HS-5 (cell line): ENCODE measurements at places on chromosomes 2 and 18.

GRCh38 chr2:191908874-191909273 lies 62.0 kb upstream of the CAVIN2 start:
- DNase-seq, result no peak

DNA sequence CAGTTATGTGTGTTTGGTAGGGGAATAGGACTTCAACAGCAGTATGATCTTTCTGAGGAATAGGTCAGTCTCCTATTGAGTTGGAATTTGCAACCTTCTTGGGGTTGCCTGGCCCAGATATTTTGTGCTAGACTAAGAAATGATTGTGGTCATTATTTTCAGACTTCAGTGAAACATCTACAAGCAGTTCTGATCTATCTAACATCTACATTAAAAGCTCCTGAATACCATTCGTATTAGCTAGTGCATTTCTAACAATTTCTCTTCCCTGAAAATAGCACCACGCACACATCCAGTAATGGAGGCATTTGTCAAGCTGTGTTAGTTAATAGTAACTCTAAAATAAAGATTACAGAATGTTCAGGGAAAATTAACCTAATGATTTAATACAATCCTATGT lies 179.3 kb downstream of the FIGN start:
- no peak for DNase-seq

GRCh38 chr2:21812766-21813165 lies 689.0 kb downstream of the TDRD15 start:
- no peak for DNase-seq

DNA sequence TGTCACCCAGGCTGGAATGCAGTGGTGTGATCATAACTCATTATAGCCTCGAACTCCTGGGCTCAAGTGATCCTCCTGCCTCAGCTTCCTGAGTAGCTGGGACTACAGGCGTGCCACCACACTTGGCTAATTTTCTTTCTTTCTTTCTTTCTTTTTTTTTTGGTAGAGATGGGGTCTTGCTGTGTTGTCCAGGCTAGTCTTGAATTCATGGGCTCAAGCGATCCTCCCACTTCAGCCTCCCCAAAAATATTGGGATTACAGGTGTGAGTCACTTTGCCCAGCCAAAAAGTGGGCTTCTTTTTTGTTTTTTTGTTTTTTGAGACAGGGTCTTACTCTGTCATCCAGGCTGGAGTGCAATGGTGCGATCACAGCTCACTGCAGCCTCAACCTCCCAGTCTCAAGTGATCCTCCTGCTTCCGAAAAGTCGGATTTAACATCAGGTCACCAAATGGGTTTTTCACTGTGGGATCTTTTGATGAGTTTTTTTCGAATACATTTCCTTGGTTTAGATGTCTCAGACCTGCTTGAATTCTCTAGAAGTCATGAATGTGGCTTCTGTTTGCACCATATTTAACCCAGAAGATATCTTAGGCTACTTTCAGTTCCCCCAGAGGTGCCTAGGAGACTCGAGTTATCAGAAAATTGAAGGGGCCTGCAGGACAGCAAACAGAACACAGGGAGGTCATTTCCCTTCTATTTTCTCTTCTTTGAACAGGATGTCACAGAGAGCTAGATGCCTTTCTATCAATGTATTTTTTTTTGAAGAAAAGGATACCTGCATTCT lies 8.9 kb downstream of the RAB31 start:
- no peak for DNase-seq

DNA sequence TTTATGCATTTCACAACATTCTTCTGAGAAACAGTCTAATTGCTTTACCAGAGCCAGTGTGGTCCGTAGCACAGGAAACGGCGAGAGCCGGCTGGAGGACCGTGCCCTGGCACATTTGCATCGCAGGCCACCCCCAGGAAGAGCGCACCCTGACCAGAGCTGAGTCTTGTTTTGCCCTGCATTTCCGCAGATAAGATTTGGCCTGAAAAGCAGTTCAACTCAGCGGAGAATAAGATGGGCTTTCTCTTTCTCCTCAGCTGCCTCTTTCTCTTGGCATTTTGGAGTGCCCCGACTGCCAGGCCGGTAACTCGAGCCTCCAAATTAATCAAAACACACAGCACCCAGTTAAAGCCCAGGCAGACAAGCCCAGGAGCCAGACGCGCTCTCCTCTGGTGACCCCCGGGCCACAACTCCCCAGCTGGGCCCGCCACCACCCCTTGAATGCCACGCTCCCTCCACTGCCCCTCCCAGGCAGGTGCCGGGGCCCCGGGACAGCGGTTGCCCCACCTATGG lies 464 bp downstream of the COL4A4 start:
- DNase-seq, result no peak

- no peak for DNase-seq
Observed at GRCh38 chr2:226868331-226869162, 32.7 kb downstream of the RHBDD1 start.

- no peak for DNase-seq
Observed at GRCh38 chr2:170163411-170164065, 14.4 kb upstream of the MYO3B start.

- DNase-seq, result no peak
Observed at GRCh38 chr2:48284621-48285212, 245.2 kb upstream of the STON1 start.

DNA sequence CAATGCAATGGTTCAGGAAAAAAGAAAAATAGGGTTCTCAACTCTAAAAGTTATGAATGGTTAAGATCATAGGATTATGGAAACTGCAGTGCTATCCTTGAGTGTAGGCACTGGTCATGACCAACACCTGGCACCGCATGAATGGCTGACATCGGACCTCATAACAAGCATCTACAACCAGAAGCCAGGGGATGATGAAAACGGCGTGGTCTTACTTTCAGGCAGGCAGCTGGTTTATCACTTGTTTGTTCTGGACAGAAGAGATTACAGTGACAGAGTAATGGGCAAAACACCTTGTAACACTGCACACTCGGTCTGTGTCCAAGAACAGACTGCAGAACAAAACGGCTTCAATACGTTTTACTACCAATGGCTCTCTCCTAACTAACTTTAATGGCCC lies 132.8 kb downstream of the STK39 start:
- no peak for DNase-seq

- no peak for DNase-seq
Observed at GRCh38 chr2:99863903-99864270, 278.5 kb downstream of the AFF3 start.

DNA sequence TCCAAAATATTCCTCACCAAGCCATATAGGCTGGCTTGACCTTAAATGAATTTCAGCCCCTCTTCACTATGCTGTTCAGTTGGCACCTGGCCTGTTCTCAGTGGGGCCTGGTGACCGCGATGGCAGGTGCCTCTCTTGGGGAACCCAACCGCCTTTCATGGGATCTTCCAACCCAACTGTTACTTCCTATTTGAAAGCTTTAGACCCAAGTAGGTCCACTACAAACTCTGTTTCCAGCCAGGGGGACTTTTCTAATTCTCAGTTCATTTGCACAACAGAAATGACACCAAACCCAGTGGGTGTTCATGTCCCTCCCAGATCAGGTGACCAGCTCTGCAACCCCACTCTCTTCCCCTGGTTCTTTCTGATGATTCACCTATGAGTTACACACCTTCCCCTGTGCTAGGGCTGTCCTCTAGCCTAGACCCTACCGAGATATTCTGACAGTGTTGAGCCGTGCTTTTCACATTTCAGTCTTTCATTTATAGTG lies 35.6 kb upstream of the NDUFV2 start:
- no peak for DNase-seq

GRCh38 chr2:238789317-238789806 lies 58.5 kb upstream of the TWIST2 start:
- DNase-seq, result no peak

- DNase-seq, result no peak
Observed at GRCh38 chr18:34738175-34738894, 28.2 kb downstream of the DTNA start.

- DNase-seq, result no peak
Observed at GRCh38 chr2:125680809-125681208, 975.1 kb upstream of the GYPC start.

GRCh38 chr18:58505181-58505580 lies 123.7 kb downstream of the ALPK2 start:
- no peak for DNase-seq

GRCh38 chr2:12313445-12314126 lies 403.1 kb upstream of the TRIB2 start:
- no peak for DNase-seq

GRCh38 chr2:143698888-143699570 lies 569.8 kb downstream of the ARHGAP15 start:
- no peak for DNase-seq

DNA sequence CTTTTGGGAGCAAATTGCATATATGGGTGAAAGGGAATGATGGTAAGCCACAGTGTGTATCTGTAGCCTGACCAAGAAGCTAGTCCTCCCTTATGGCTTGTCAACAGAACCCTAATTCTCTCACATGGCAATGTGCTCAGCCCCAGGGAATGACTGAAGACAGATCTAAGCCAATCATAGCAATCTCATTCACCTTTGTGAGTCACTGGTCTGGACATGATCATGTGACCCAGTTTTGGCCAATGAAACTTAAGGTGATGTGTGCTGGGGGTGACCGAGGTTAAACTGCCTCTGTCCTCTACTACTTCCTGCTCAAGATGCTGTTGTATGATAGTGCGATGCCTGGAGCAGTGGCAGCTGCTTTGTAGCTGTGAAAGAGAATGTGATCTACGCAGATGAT lies 491.2 kb upstream of the HS6ST1 start:
- no peak for DNase-seq

DNA sequence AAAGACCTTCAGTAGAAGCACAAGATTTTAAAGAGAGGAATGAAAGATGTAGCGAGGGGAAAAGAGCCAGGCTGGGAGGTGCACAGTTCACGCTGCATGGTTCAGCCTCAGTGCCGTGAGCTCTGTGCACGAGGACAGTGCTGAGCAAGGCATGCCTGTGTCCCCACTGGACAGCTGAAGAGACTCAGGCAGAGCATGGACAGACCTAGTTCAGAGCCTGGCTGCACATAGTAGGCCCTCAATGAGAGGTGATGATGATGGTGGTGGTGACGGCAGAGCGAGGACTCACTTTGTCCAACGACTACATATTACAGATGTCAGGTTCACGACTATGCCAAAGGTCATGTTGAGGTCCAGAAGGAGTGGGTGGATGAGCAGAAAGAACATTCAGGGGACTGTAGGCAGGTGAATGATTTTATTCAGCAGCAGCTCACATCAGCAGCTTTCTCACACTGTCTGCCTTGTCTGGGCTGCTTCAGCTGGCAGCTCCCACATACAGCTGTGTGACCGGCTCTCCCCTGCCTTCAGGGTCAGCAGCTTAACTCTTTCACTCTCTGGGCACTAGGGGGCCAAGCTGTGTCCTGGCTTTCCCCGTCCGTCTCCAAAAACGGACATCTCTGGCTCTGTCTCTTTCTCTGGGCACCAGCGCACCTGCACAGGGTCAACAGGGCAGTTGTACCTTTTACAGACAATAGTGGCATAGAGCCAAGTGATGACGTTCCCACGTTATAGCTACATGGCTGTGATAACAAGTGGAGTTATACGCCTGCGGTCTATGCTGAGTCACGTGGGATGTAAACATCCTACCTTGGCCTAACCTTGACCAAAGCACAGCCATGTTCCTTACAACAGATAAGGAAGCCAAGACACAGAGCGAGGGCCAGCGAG lies 128.8 kb upstream of the MSH6 start:
- DNase-seq, result no peak

GRCh38 chr18:56861244-56861643 lies 210.1 kb downstream of the WDR7 start:
- no peak for DNase-seq
